Right ventricle myocardium inferior (tissue), 1 donor: ENCODE measurements at places on chromosomes 13 and 19. TPM values are rescaled to one million over a fixed set of nuclear protein-coding genes. Genes with fewer than 3 reads are reported as not detected.

The MEGF8 gene
- 32.6 TPM for total RNA-seq

The ADGRE2 gene
- total RNA-seq = 0.87 TPM

The PSG7 gene
- total RNA-seq = not detected

The SLC1A6 gene
- total RNA-seq = not detected

The DACH1 gene
- 4.7 TPM for total RNA-seq

The WDR88 gene
- not detected for total RNA-seq

The SWSAP1 gene
- total RNA-seq = 1.9 TPM

The ATP8B3 gene
- total RNA-seq = 0.68 TPM

The MAP2K2 gene
- total RNA-seq = 138 TPM

The PLK5 gene
- total RNA-seq = not detected

The SRRM5 gene
- 0.16 TPM for total RNA-seq

The KASH5 gene
- not detected for total RNA-seq

The CALR3 gene
- total RNA-seq = not detected

The TEX30 gene
- total RNA-seq = 9.5 TPM

The GSX1 gene
- total RNA-seq = not detected

The PSG11 gene
- not detected for total RNA-seq

The ZNF350 gene
- total RNA-seq = 7.3 TPM

The LYPD3 gene
- 0.19 TPM for total RNA-seq

The URAD gene
- total RNA-seq = not detected

The KLHL1 gene
- not detected for total RNA-seq

The ZNF534 gene
- total RNA-seq = 0.24 TPM

The ITGBL1 gene
- 8.6 TPM for total RNA-seq

The ZNF471 gene
- total RNA-seq = 5.2 TPM

The MCEMP1 gene
- 1.1 TPM for total RNA-seq

The LRRC63 gene
- total RNA-seq = not detected

The HSH2D gene
- 0.49 TPM for total RNA-seq

The B3GNT8 gene
- total RNA-seq = 8.3 TPM

The C3 gene
- 482 TPM for total RNA-seq

The C19orf33 gene
- 6.7 TPM for total RNA-seq

The CEACAM16 gene
- total RNA-seq = not detected

The FAM216B gene
- 3.1 TPM for total RNA-seq

The LILRB2 gene
- total RNA-seq = 2.9 TPM

The KLK5 gene
- not detected for total RNA-seq

The SIGLEC5 gene
- total RNA-seq = not detected

The ZNF90 gene
- total RNA-seq = 1.1 TPM

The LILRA6 gene
- total RNA-seq = 2.7 TPM

The ADGRE3 gene
- 0.11 TPM for total RNA-seq

The PPP1R13L gene
- 182 TPM for total RNA-seq

The HMG20B gene
- 37.0 TPM for total RNA-seq

The ZNF296 gene
- total RNA-seq = 0.19 TPM
